ENCODE measurements at places on chromosomes 12 and 14. TPM values are rescaled to one million over a fixed set of nuclear protein-coding genes. Genes with fewer than 3 reads are reported as not detected.

- no peak for DNase-seq
Observed at GRCh38 chr14:90732139-90732538, 84.1 kb downstream of the TTC7B start.

GRCh38 chr14:52473557-52473956 lies 78.7 kb downstream of the TXNDC16 start:
- no peak for DNase-seq

- DNase-seq, result no peak
Observed at GRCh38 chr12:8844665-8845064, 22.2 kb downstream of the A2ML1 start.

DNA sequence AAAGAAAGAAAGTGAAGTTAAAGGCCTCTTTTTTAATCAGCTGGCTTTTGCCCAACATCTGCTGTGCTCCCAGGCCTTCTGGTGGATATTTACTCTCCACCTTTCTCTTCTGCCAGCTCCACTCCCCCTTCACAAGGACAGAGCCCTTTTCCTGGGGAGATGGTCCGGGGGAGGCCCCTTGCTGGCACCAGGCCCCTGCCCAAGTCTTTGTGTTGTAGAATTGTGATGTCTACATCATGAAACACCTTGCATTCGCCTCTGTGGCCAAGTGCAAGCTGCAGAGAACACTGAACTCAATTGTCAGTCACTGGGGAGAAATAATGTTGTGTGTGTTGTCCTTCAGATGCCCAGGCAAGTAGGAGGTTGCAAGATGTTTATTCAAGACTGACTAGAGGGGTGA lies 150.3 kb downstream of the DPF3 start:
- no peak for DNase-seq

- no peak for DNase-seq
Observed at GRCh38 chr12:28035500-28035899, 63.0 kb upstream of the PTHLH start.

IL23A gene
- 0.81 TPM for total RNA-seq
